Stimulated activated effector memory CD8-positive, alpha-beta T cell treated with anti-CD3 and anti-CD28 coated beads, Interleukin-12 subunit alpha, Interleukin-12 subunit beta, amount 100 ng/mL, for 72 hours (primary cell): ENCODE measurements at places on chromosomes 16 and 17.

DNA sequence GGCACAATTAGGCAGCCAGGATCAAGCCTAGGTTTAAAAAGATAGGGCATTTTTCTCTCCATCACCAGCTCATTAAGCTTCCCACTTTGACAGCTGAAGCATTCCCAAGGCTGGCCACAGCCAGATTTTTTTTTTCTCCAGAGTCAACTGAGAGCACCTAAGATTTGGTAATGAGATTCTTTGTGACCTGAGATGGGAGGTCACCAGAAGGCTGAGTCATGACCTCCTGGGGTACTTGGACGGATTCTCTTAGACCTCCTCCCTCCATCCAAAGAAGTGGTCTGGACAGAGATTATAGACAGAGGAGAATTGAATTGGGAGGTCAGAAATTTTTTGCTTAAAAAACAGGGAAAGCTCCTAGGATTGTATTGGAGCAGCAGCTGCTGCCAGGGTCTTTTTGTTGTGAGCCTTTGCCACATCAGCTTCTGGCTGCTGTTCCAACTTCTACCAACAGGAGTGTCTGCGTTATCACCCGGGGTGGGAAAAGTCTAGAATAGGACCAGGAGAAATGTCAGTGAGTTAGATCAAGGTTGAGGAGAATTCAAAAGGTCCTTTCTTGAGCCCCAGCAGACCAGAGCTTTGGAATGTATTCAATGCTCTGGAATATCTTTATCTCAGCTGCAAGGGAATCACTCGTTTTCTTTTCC is 221.2 kb upstream of the N4BP1 start:
- no peak for DNase-seq

- DNase-seq: peak; percentile 90
Observed at GRCh38 chr16:85935974-85936760, 37.2 kb downstream of the IRF8 start.

- no peak for DNase-seq
Observed at GRCh38 chr17:21211825-21212479, 2.0 kb downstream of the TMEM11 start.

- DNase-seq: no peak
Observed at GRCh38 chr17:81687770-81688541, 4.1 kb downstream of the HGS start.

DNA sequence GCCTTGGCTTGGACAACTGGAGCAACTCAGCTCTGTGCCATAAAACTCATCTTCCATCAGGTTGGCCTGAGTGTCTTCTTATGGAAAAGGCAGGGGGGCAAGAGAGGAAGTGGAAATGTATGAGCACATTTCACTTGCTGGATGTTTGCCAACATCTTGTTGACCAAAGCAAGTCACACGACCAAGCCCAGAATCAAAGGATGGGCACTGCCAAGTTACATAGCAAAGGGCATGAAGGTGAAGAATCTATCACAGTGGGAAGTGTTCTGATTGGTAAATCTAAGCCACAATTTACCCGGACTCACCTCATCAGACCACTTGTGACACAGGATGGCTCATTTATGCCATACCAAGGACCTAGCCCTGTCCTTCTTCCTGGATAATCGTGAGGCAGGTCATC is 310.5 kb upstream of the IRX5 start:
- no peak for DNase-seq

DNA sequence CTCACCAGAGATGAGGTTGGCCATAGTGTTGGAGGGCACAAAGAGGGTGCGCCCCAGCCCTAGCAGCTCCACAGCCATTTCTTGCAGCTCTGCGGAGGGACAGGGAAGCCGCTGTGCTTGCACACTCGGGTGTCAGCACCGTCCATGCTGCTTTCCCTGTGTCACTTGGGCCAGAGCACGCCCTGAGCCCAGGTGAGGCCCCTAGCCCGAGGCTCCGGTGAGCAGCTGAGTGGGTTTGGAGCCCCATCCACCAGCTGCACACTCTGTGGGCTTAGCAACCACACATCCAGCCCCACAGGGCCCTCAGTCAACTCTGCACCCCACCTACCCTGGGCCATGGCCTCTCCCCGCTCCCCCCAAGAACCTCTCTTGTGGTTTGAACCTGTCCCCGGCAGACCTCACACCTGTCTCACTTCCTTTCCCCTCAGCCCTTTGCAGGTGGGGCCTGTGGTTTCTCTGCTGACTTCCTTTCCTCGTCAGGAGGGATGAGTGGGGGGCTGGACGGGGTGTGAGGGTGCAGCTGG is 20.7 kb downstream of the TMEM235 start:
- no peak for DNase-seq
